ENCODE measurements at places on chromosomes 1 and 21. TPM values are rescaled to one million over a fixed set of nuclear protein-coding genes. Genes with fewer than 3 reads are reported as not detected.

- no peaks in the 10 kb centered on the region for H3K27me3 ChIP-seq
- no peaks in the 10 kb centered on the region for H3K4me1 ChIP-seq
- H3K36me3 ChIP-seq: no peaks in the 10 kb centered on the region
- no peak overlapping the region for H3K27ac ChIP-seq
Observed at GRCh38 chr21:33938381-33938780, 22.8 kb upstream of the ATP5PO start.

GBP2 gene
- 29.7 TPM for total RNA-seq

C2CD4D gene
- 1.7 TPM for total RNA-seq

DNA sequence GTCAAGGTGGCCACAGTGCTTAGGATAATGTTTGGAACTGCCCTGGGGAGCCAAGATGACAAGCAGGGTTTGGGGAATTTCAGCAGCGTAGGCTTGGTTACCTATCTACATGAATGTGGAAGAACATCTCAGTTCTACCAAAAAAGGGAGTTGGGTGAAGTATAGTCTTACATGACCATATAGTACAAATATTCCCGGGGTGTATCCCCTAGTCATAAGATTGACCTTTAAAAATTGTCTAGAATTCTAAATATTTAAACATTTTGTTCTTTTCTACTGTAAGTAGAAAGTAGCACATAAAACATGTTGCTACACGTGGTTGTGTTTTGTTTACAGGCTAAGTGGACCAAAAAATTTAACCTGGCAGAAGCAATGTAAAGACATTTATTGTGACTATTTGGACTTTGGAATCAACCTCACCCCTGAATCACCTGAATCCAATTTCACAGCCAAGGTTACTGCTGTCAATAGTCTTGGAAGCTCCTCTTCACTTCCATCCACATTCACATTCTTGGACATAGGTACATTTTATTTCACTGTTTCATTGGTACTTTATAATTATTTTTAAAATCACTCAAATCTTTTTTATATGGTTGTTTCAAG lies 20.3 kb downstream of the IL12RB2 start:
- no peak for DNase-seq
- H3K27me3 ChIP-seq: no peaks in the 10 kb centered on the region
- no peaks in the 10 kb centered on the region for H3K4me1 ChIP-seq
- H3K36me3 ChIP-seq: no peaks in the 10 kb centered on the region
- H3K4me3 ChIP-seq: no peak overlapping the region

DNA sequence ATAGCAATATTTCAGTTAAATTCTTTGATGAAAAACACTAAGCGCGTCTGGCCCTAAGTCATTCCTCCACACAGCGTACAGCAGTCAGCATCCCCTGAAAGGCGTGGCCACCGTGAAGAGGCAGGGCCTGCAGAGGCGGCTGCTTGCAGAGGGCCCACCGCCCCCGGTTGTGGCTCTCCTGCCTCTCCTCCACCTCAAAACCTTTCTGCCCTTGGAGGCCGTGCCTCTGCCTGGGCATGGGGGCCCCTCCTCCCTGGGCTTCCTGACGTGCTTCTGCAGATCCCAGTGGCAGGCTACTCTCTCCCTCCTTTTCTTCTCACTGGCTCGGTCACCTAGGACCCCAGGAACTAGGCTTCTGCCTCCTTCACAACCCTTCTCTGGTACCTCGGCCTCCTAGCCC lies 16.2 kb downstream of the CLSTN1 start:
- DNase-seq: no peak
- no peak overlapping the region for H3K4me3 ChIP-seq
- H3K36me3 ChIP-seq: peaks cover 4% of the 10 kb centered on the region
- no peaks in the 10 kb centered on the region for H3K27me3 ChIP-seq

HMCN1 gene
- total RNA-seq: 0.02 TPM

Data from Calu3 (cell line).